NT2/D1 (cell line): ENCODE measurements at places on chromosomes 7 and 10.
A peak's percentile ranks its signal among the peaks of the same experiment; 100 is the strongest.

DNA sequence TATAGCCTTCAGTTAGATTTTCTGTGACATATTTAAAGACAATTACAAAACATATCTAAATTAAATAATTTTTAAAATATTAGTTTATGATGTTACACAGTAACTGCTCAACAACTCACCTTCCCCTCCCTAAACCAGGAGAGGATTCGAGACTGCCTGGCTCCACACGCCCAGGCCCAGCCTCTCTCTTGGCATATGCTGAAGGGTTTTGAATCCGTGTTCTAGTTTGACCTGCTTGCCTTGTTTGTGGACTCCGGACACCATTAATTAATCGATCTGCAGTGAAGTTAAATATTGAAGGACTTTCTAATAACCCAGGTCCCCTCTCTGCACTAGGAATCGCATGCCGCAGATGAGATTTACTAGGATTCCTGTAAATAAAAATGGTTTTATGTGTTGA lies 106.6 kb downstream of the LARP4B start:
- DNase-seq: no peak

DNA sequence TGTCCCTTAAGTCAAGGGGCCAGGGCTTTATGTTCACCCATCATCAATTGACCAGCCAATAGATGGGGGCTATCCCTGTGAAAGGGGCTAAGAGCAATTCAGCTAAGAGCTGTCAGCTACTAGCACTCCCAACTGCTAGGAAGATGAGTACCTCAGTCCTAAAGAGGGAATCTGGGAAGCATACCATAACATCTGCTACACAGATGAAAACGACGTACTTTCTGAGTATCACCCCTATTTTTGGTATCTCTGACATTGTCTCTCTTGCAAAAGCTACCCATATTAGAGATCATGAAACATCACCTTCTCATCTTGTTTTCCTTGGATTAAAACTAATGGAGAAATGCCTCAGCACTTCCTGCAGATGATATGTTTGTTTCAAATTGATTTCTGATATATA lies 7.5 kb upstream of the SMNDC1 start:
- no peak for DNase-seq

GRCh38 chr7:152633072-152633471 lies 42.9 kb downstream of the XRCC2 start:
- no peak for DNase-seq

- no peak for DNase-seq
These were observed 11.0 kb upstream of the PDCD4 start for GRCh38 chr10:110860576-110861241.

DNA sequence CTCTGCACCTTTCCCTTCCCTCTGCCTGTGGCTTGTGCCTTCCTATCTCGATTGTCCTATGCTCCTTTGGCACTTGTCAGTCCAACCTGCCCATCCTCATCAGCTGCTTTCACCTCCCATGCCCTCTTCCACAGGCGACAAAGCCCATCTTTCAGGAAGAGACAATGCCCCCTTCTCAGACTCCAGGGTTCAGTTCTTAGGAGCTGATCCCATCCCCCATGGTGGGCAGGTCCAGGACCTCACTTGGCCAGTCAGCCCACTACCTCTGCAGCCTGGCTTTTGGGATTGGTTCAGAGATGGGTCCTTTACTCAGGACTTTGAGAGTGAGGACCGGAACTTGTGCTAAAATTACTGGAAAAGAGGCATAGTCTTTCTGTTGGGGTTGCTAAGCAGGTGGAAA lies 74.0 kb upstream of the NANOS1 start:
- no peak for DNase-seq

DNA sequence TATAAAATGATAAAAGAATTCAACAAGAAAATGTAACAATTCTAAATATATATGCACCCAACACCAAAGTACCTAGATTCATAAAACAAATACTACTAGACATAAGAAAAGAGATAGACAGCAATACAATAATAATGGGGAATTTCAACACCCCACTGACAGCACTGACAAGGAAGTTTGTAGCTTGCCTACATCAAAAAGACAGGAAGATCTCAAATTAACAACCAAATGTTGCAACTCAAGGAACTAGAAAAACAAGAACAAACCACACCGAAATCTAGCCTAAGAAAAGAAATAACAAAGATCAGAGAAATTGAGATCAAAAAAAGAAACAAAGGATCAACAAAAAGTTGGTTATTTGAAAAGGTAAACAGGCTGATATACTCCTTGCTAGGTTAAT lies 36.5 kb upstream of the TNKS2 start:
- no peak for DNase-seq

GRCh38 chr10:24700948-24701347 lies 22.7 kb downstream of the ARHGAP21 start:
- no peak for DNase-seq

GRCh38 chr10:21097926-21098355 lies 200.8 kb upstream of the NEBL start:
- no peak for DNase-seq

DNA sequence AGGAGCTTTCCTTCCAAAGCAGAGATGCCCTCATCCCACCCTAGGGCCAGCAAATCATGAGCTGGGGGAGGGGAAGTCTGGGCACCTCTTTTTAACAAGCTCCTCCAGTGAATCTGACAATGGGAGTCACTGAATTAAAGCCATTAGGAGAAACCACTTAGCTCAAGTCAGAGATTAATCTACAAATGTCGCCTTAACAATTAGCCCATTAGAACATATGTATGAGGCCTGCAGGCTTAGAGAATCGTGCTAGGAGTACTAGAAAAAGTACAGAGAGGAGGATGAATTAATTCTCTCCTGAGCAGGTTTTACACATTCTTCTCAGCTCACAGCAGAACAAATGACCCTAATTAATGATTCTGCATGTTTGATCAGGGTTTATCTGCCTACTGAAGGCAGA lies 381.3 kb downstream of the KCNMA1 start:
- no peak for DNase-seq

DNA sequence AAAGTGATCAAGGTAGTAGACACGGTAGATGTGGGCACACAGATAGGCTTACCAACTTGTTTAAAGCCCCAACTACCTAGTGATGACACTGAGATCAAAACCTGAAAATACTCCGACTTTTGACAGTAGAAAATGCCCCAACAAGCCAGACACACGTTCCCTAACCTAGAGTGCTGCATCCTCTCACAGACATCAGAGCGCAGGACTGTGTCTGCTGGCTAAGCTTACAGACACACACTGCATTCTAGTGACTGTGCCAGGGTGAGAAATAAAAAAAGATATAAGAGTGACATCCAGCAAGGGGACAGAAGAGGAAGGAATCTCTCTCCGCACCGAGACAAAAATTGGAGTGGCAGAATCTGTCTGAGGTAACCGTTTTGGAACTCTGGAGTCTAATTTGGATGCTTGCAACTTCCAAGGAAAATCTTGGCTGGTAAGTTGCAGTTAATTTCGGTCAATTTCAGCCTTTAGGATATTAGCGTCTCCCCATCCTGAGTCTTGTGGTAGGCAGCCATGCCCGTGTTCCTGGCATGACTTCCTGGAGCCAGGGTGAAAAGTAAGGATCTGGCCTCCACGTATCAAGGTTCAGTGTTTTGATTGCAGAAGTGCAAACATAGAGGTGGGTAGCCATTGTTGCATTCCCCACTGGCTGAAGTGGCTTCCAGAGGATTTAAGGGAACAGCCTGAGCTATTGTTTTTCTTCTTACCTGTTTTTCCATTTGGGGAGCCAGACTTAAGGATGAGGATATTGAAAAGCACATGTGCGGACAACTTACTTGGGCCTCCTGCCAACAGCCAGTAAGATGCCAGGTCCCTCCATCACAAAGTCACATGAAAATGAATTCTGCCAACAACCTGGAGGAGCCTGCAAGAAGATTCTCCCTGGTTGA lies 124.1 kb downstream of the SMURF1 start:
- DNase-seq: no peak

DNA sequence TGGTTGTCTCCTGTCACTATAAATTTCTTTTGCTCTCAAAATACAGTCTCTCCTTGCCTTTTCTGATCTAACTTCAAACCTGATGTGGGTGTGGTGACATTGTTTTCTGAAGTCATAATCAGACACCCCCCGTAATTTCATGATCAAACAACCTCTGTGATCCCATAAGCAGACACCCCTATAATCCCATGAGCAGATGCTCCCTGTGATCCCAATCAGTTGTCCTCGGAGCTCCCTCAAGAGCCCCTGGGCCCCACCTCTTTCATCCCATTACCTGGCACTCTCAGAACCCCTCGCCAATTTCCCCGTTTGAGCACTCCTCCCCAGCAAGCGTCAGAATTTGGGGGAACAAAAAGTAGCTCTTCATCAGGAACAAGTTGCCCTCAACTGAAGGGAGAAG lies 246.3 kb upstream of the FZD8 start:
- no peak for DNase-seq

DNA sequence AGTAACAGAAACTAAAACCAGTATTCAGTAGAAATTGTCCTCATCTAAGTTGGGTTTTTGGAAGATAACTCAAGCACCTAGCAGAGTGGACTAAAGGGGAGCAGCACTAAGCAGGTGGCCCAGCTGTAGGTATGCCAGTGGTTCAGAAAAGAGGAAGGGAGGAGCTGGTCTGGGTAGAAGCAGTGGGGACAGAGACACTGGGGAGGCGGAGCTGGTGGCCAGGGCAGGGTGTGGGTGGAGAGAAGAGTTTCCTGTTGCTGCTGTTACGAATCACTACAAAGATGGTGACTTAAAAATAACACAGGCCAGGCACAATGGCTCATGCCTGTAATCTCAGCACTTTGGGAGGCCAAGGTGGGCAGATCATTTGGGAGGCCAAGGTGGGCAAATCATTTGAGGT lies 136.2 kb downstream of the WDR11 start:
- DNase-seq: no peak

DNA sequence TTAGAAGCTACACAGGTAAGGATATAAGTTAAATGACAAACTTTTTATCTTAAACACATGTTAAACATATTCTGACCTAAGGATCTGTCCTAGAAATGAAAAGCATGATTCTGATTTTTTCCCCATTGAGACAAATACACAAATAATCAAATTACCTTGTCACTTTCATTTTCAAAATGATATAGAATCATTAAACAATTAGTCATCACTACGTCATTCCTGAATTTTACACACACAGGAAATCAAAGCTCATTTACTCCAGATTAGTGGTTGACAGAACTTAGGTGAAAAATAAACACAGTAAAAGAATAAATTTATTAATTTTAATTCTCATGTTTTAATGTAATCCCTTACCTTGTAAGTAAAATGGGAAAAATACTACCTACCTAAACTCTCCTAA lies 89.0 kb downstream of the AASS start:
- DNase-seq: no peak

GRCh38 chr7:92621026-92621540 lies 30.9 kb upstream of the FAM133B start:
- peak; percentile 28 for DNase-seq

GRCh38 chr10:88892222-88892967 lies 12.3 kb downstream of the STAMBPL1 start:
- no peak for DNase-seq

GRCh38 chr7:129606803-129607202 lies 4.7 kb upstream of the NRF1 start:
- DNase-seq: no peak

DNA sequence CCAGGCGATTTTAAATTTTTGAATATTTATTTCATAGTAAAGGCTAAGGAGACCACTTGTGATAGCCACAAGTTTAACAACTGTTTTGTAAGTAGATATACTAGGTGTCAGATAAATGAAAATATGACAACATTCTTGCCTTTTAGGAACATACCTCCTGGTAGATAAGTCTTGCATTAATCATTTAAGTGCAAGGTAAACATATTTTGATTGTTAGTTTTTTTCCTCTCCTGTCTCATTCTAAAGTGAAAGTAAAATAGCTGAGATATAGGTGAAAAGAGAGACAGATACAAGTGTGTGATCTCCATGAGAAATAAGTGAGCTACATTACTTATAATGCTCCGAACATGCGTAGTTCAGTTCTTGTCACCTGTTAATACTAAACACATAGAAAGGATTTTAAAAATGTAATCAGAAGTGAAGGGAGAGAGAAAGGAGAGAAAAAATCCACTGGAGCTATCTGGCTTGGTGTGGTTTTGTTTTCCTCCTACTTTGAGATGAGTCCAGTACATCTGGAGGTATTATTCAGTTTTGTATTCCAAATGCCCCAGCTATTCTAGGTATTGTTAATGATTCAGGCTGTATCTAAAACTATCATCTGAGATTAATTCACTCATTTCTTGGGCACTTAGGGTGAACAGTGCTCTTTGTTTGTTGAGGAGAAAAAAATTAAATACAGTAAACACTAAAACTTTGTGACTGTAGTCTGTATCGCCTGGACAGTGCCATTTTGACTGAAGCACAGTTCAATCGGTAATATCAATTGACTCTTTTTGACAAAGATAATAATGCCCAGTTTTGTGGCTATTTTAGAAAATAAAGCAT lies 21.2 kb downstream of the GLCCI1 start:
- DNase-seq: no peak

DNA sequence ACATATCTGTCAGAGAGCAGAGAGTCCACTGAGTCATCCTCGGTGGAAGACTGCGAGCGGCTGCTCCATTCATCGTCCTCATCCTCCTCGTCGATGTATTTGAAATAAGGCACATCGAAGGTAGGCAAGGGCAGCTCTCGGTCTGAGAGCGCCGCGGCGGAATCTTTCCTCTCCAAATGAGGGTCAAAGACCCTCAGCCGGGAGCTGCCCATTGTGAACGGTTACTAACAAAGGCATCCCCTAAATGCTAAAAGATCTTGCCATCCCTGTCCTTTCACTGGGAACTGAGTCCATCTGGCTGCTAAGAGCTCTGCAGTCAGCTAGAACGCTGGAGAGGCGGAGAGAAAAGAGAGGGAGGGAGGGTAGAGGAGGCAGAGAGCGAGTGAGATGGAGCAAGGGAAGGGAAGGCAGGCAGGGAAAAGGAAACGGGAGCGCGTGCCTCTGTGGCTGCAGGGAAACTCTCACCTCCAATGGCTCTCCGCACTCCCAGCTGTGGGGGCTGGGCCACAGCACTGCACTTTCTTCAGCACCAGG lies 163.4 kb downstream of the RAPGEF5 start:
- DNase-seq: peak; percentile 81

DNA sequence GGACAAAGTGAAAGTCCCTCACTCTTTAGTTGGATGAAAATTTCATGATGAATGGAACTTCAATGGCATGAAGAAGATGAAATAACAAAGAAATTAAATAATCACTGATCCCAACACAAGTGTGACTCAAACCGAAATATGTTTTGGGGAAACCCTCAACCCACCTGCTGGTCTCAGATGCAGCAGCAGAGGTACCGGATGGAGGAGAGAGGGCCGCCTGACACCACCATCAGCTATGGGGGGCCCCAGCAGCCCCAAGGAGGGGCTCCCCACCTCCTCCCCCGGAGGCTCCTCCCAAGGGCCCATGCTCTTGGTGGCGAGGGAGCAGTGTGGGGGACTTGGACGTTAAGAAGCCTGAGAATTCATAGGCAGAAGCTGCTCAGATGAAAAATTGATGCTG lies 137.2 kb upstream of the ADARB2 start:
- DNase-seq: no peak
